NCI-H774 (cell line): ENCODE measurements at places on chromosomes 4 and X.

DNA sequence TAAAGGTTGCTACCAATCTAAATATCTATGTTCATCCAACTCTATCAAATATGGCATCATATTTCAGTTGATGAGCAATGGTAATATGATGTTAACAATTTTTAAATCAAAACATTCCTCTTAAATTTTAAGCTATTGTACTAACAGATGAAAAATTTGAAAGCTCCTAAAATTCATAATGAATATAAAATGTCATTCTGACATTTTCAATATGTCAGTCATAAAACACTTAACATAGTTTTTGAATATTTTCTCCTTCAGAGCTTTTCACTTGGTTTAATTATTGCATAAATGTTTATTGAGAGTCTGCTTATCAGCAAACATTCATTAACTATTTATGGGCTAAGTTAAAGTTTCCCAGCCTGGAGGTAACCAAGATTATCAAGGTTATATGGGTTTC, 11.8 kb downstream of the ARSJ start:
- DNase-seq, result no peak

DNA sequence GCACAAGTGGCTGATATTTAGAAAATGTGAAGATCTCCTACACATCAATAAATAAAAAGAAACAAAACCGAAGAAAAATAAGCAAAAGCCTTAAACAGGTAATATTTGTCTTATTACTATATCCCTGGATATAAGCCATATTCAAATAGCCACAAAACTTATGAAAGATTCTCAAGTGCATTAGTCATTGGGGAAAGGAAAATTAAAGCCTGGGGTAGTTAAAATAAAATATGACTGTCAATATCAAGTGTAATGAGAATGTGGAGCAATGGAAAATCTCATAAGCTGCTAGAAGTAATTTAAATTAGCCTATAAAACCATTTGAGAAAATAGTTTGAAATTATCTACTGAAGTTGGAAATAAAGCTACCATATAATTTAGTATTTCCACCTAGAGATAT, 399.9 kb downstream of the GASK1B start:
- no peak for DNase-seq

GRCh38 chrX:23954396-23954795, 46.6 kb downstream of the CXorf58 start:
- DNase-seq, result no peak

GRCh38 chr4:84673475-84674240, 90.7 kb downstream of the CDS1 start:
- DNase-seq, result no peak

DNA sequence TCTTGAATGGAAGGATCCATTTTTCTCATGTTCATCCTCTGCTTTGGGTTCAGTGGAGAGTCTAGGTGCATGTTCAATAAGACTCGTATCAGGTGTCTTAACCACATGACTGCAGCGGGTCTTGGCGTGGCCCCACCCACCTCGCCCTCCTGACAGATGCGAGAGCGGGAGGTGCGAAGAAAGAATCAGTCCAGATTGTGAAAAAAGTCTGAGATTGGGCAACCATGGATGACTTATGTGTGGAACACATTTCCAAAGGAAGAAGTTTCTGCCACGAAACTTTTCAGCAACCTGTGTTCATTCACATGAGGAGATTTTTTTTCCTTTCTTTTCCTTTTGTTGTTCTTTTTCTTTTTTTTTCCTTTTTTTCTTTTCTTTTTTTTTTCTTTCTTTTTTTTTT, 66.8 kb downstream of the NSD2 start:
- DNase-seq, result no peak

- DNase-seq, result no peak
Observed at GRCh38 chr4:112931001-112931400, 118.5 kb upstream of the ANK2 start.
